Activated CD8-positive, alpha-beta T cell treated with anti-CD3 and anti-CD28 coated beads for 36 hours (primary cell): ENCODE measurements at places on chromosomes 7 and 10.

DNA sequence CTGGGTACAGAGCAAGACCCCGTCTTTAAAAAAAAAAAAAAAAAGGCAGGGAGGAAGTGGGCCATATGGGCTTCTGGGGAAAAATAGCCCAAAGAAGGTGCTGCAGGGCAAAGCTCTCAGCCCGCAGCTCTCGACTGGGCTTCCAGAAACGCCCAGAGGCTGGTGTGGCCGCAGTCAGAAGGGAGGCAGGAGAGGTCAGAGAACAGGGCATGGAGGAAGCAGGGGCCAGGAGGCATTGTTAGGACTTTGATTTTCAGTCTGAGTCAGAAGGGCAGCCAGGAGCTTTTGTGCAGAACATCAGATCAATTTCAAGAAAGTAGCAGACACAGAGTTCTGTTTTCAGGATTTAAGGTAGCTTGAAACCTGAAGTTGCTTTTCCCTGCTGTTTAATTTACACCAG is 35.3 kb upstream of the CYTH3 start:
- no peaks in the 10 kb centered on the region for H3K27me3 ChIP-seq
- no peaks in the 10 kb centered on the region for H3K36me3 ChIP-seq
- H3K4me1 ChIP-seq, result no peaks in the 10 kb centered on the region
- no peak overlapping the region for H3K4me3 ChIP-seq

DNA sequence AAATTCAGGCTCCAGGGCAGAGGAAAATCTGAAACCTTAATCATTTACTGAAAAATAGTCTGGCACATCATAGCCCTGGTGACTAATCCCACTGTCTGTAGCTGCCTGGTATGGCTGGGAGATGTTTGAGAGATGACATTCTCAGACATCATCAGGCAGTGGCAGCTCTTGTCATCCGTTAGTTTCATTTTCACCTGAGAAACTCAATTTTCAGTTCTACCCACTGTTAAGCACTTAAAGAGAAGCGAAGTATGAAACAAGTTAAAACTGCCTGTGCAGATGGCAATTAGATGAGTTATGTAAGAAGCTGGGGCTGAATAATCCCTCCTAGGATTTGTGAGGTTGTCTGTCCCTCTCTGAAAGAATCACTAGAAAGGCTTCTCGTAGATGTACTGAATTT is 150.2 kb downstream of the NSUN6 start:
- no peak overlapping the region for H3K27ac ChIP-seq
- H3K36me3 ChIP-seq, result no peaks in the 10 kb centered on the region
- no peaks in the 10 kb centered on the region for H3K4me1 ChIP-seq

DNA sequence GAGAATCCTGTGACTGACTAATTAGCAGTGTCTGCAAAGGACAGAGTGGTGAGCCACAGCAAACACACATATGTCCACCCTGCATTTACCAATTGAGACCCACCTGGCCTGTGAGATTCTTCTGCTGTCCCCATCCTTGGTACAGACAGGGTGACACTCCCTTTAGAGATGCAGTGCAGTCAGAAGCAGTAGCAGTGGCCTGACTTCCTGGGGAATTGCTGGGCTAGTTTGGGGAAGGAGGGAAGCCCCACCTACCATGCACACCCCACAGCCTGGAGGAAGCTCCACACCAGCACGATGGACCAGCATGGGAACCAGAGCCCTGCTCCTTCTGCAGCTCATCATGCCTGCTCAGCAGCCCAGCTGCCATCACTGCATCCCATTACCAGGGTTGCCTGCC is 924.9 kb upstream of the ZNF722 start:
- no peaks in the 10 kb centered on the region for H3K27me3 ChIP-seq
- H3K4me1 ChIP-seq, result no peaks in the 10 kb centered on the region
- peaks cover 1% of the 10 kb centered on the region for H3K36me3 ChIP-seq
- no peak overlapping the region for H3K27ac ChIP-seq
- DNase-seq, result no peak
- H3K4me3 ChIP-seq, result no peak overlapping the region

GRCh38 chr10:47303866-47304265 is 3.9 kb downstream of the GDF10 start:
- H3K36me3 ChIP-seq, result no peaks in the 10 kb centered on the region
- peaks cover 26% of the 10 kb centered on the region for H3K4me1 ChIP-seq
- no peak overlapping the region for H3K4me3 ChIP-seq
